ENCODE measurements at places on chromosomes 2 and 18.

GRCh38 chr18:26429535-26430226, 118.7 kb downstream of the KCTD1 start:
- DNase-seq: no peak

- DNase-seq: no peak
Observed at GRCh38 chr2:173584676-173585458, 230.2 kb downstream of the CDCA7 start.

DNA sequence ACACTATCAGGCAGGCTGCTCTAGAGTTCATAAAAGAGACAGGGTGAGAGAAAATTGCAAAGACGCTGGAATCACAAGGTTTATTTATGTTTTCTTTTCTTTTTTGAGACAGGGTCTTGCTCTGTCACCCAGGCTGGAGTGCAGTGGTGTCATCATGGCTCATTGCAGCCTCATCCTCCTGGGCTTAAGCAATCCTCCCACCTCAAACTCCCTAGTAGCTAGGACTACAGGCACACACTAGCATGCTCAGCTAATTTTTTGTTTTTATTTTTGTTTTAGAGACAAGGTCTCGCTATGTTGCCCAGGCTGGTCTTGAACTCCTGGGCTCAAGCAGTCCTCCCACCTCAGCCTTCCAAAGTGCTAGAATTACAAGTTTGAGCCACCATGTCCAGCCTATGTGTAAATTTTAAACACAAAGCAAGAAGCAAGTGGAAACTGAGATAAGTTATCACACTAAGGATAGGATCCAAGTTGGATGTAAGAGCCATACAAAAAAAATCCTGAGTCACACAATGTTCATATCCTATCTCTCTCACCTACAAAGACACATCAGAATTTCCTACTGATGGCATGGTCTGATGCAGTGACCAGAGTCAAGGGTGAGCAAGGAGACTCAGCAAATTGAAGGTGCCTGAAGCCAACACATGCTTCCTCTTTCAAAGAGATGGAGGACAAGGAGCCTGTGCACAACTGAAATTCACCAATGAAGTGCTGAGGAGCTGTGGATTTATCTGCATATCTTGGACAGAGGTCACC, 31.4 kb downstream of the MYL12B start:
- no peak for DNase-seq

DNA sequence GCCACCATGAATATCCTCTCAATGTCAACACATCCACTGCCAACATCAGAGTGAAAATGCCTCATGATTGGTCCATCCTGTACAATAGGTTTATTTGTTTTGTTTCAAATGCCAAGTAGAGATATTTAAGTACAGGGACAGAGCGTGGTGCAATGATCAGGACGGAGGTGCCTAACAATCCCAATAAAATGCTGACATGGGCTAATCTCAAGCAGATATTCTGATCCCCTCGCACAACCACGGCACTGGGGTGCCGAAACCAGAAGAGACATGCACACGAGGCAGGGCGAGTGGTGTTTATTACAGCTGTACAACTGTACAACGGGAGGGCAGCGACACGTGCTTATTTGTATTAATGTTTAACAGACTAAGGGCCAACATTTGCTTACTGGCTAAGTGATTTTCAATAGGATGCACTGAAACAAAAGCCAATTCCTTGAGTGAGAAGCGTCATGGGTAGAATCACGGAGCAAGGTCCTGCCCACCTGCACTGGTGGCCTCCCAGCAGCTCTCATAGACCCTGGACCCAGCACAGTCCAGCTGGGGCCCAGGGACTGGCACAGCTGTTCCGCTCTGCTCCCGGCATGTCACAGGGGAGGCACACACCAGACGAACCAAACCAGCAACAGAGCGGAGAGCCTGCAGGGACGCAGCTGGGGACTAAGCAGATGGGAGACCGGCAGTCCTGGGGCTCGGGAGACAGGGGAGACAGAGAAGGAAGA, 101.4 kb downstream of the HDAC4 start:
- DNase-seq: no peak

- no peak for DNase-seq
Observed at GRCh38 chr2:165833156-165833555, 39.1 kb upstream of the GALNT3 start.

- DNase-seq: no peak
Observed at GRCh38 chr2:73033142-73033765, 38.3 kb downstream of the SFXN5 start.

DNA sequence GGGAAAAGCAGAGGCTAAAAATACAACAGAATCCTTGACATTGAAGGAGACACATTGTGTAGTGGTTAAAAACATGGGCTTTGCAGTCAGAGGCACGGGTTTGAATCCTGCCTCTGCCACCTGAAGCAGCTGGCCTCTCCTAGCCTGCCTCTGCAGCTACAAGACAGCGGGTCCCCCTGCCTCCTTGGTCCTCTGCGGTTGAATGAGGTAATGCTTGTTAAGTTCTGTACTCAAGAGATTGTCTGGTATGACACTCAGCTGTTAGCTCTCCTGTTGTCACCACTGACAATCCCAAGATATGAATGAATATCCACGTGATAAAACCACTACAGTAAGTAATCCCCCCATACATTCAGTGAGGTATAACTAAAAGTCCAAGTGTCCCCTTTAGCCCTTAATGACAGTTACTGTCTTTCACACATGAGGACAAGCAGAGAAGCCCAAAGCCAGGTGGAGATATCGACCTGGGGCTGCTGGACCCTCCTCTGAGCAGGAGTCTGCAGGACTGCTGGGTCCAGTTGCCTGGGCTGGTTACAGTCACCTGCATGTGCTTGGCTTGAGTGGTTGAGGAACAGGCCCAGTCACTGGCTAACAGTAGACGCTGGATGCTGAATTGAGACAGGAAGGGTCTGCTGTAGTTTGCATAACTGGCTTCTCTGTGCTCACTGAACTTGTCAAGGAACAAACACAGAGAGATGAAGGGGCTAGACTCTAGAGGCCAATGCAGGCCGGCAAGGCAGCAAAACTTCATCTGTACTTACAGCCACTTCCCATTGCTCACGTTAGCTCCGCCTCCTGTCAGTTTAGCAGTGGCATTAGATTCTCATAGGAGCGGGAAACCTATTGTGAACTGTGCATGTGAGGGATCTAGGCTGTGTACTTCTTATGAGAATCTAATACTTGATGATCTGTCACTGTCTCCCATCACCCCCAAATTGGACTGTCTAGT, 85.5 kb downstream of the TGFA start:
- no peak for DNase-seq

GRCh38 chr2:36613801-36614200, 15.8 kb upstream of the FEZ2 start:
- DNase-seq: no peak

GRCh38 chr2:236308855-236309668, 44.9 kb upstream of the ASB18 start:
- no peak for DNase-seq

GRCh38 chr2:38727661-38728060, 23.5 kb downstream of the SRSF7 start:
- no peak for DNase-seq

DNA sequence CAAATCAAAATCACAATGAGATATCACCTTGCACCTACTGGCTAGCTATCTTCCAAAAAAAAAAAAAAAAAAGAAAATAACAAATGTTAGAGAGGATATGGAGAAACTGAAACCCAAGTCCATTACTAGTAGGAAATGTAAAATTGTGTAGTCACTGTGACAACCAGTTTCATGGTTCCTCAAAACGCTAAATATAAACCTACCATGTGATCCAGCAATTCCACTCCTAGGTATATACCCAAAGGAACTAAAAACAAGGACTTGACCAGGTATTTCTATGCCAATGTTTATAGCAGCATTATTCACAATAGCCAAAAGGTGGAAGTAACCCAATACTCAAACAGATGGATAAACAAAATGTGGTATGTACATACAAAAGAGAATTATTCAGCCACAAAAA, 11.7 kb upstream of the SCRN3 start:
- DNase-seq: no peak

- no peak for DNase-seq
Observed at GRCh38 chr2:98157557-98157956, 70.6 kb downstream of the VWA3B start.

DNA sequence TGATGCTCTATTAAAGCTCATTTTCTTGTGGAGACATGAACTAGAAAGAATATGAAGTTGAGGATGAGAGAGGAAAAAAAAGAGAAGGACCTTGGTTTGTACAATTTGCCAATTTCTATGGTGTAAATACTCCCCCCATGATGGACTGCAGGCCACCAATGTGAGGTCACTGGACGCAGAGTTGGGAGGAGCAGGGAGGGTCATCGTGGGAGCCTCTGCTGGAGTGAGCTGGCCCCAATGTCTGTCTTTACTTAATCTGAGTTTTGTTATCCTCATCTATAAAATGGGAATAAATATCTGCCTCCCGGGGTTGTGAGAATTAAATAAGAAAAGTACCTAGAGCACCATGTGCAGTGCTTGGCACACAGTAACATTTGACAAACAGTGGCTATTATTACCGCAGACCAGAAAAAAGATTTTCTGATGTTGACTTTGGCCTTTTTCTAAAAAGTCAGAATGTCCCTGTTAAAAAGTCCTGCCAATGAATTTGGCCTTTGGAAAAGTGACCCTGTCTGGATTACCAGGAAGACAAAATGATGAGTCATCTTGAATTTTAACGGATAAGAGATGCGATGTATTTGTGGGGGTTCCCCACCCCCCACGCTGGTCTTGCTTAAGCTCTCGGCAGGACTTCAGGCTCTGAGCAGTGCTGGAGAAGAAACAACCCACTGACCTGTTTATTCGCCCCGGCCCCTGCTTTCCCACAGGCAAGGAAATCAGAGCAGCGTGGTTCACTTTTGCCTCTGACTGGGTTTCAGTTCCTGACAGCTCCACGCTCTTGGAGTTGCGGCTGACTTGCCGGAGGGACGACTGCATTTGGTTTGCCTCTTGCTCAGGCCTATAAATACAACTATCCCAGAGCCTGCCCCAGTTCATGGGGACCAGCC, 50.3 kb upstream of the FOSL2 start:
- no peak for DNase-seq

DNA sequence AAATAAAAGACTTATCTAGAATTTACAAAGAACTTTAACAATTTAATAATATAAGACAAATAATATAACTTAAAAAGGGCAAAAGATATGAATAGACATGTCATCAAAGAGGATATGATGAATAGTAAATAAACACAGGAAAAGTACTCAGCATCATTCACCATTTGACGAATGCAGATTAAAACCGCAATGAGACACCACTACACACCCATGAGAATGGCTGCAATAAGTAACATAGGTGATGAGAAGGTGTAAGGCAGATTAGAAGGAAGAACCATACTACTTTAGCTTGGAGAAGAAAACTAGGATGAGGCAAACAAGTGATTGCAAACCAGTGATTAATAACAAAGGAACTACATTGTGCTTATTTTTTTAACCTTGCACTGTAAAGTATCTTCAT, 152.0 kb downstream of the CYRIA start:
- no peak for DNase-seq

- DNase-seq: no peak
Observed at GRCh38 chr18:58454406-58455061, 174.4 kb downstream of the ALPK2 start.

GRCh38 chr2:6927186-6927585, 10.0 kb downstream of the RNF144A start:
- no peak for DNase-seq

GRCh38 chr2:174035117-174035635, 70.0 kb upstream of the SP3 start:
- DNase-seq: no peak

DNA sequence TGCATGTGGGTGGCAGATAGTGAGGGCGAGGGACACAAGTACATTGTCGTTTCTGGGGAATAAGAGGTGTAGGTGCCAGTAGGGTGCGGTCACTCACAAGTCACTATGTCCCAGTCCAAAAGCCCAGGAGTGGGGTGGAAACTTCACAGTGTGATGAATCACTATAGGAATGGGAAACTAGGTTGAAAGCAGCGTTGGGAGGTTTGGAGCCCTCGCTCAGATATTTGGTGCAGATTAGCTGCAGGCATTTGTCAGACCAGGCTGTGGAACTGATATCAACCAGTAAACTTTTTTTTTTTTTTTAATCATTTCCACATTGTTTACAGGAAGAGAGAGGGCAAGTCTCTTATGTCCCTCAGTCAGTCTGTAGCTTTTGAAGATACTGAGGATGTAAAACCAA, 121.8 kb downstream of the CERS6 start:
- DNase-seq: no peak

DNA sequence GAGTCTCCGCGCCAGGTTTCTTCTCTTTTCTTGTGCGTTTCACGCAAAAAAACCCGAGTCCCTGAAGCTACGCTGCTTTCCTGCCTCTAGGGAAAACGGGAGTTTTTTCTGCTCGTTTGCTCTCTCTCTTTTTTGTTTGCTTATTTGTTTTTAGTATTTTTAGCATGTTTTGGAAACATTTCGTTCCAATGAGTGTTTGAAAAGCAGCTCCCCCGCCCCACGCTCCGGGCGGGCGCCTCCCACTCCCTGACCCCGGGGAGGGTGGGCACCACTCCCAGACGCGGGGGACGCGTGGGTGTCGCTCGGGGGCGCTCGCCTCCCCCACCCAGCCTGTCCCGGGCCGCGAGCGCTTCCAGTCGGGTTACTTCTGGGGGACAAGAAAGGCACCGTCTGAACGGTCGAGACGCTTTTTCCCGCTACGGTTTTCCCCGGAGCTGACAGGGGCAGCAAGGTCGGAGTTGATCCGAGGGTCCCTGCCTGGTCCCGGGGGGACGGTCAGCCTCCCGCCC, 446 bp upstream of the EFHD1 start:
- no peak for DNase-seq

GRCh38 chr18:57210107-57210715, 63.3 kb downstream of the BOD1L2 start:
- DNase-seq: no peak

GRCh38 chr18:67359873-67360838, 156.4 kb downstream of the DSEL start:
- no peak for DNase-seq

- DNase-seq: no peak
Observed at GRCh38 chr18:51957001-51957400, 383.0 kb upstream of the DCC start.

GRCh38 chr2:171878481-171878993, 15.5 kb downstream of the SLC25A12 start:
- no peak for DNase-seq

GRCh38 chr2:235113854-235114253, 162.0 kb downstream of the SH3BP4 start:
- no peak for DNase-seq

DNA sequence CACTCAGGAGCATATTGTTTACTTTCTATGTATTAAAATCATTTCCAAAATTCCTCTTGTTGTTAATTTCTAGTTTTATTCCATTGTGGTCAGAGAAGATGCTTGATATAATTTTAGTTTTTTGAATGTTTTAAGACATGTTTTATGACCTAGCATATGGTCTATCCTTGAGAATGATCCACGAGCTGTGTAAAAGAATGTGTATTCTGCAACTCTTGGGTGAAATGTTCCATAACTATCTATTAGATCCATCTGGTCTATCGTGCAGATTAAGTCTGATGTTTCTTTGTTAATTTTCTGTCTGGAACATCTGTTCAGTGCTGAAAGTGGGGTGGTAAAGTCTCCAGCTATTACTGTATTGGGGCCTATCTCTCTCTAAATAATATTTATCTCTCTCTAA, 83.3 kb upstream of the EPAS1 start:
- DNase-seq: no peak

GRCh38 chr2:59806486-59806885, 747.0 kb downstream of the BCL11A start:
- no peak for DNase-seq

GRCh38 chr2:51410331-51410730, 378.4 kb upstream of the NRXN1 start:
- no peak for DNase-seq

GRCh38 chr2:58512878-58513277, 271.8 kb upstream of the FANCL start:
- DNase-seq: peak; percentile 81

GRCh38 chr2:190088917-190089316, 26.4 kb upstream of the MSTN start:
- peak; percentile 0 for DNase-seq

Data from NCI-H187 (cell line).